ENCODE measurements at places on chromosomes 6 and 20.

GRCh38 chr6:167768471-167769215 is 58.1 kb upstream of the AFDN start:
- DNase-seq: no peak

DNA sequence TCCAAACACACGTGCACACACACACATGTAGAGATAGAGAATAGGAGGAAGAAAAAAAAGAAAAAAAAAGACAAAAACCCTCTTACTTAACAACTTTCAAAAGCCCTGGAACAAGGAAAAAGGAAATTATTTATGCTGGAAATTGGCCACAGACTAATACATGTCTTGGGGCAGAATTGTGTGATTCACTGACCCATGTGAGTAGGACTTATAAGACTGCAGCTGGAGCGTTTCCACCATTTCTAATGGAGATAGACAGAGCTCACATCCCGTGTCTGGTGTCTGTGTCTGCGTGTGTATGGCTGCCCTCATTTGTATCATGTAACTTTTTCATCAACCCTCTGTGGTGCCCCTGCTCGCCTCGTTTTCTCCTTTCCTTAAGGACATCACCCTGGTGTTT is 99.8 kb upstream of the PDE10A start:
- no peak for DNase-seq

GRCh38 chr6:14757014-14757413 is 488.9 kb upstream of the JARID2 start:
- no peak for DNase-seq

DNA sequence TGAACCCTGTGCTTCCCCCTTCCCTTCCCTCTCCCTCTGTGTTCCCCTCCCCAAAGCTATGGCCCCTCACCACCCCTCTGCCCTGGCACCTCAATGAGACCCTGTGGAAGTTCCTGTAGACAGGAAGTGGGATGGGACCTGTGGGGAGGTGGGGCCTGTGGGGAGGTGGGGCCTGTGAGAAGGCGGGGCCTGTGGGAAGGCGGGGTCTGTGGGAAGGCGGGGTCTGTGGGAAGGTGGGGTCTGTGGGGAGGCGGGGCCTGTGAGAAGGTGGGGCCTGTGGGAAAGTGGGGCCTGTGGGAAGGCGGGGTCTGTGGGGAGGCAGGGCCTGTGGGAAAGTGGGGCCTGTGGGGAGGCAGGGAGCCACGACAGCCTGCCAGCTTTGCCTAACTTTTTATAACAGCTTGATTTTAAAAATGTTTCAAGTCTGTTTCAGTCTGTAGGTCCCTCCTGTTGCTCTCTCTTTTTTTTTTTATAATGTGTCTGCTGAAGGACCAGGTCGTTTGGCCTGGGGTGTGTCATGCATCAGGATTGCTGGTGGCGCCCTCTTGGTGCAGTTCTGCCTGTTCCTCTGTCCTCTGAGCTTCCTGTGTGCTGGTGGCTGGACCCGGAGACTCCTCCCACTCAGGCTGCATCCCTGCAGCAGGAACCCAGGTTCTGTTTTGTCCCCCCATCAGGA is 70.5 kb upstream of the SLCO4A1 start:
- DNase-seq: no peak

- DNase-seq: no peak
Observed at GRCh38 chr6:139940741-139941729, 566.6 kb upstream of the CITED2 start.

DNA sequence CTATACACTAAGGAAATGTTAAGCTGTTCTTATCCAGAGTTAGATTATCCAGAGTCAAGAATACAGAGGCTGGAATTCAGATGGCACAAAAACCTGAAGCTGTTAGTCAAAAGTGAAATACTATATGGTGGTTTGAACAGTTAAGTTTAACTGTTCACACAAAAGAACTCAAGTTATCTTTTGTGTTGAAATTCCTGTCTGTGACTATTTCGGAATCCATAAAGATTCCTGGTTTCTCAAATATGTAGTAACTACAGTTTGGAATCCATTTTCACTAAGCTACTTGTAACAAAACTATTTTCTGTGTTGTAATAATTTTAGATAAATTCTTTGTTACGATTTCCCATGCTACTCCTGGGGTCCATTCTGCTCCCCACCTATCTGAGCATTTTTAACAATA is 24.5 kb downstream of the FIG4 start:
- DNase-seq: no peak

GRCh38 chr6:44805238-44805846 is 417.8 kb downstream of the CDC5L start:
- DNase-seq: no peak
